Uterus (tissue), 4 donors: ENCODE measurements at places on chromosomes 2 and 18. TPM values are rescaled to one million over a fixed set of nuclear protein-coding genes. Genes with fewer than 3 reads are reported as not detected.

Gene GALNT5
- not detected for total RNA-seq

- H3K4me3 ChIP-seq: no peak overlapping the region
- no peak overlapping the region for H3K27ac ChIP-seq
- no peak for DNase-seq
- no peaks in the 10 kb centered on the region for H3K36me3 ChIP-seq
- no peaks in the 10 kb centered on the region for H3K27me3 ChIP-seq
Observed at GRCh38 chr2:240638512-240639160, 13.4 kb downstream of the GPR35 start.

GRCh38 chr2:46921676-46922448 lies 6.3 kb upstream of the MCFD2 start:
- no peak for DNase-seq
- H3K4me3 ChIP-seq: no peak overlapping the region
- no peaks in the 10 kb centered on the region for H3K36me3 ChIP-seq
- H3K4me1 ChIP-seq: no peaks in the 10 kb centered on the region

Gene PTPRN
- total RNA-seq: 0.21 TPM

GRCh38 chr2:191643429-191643828 lies 34.5 kb upstream of the NABP1 start:
- no peaks in the 10 kb centered on the region for H3K4me1 ChIP-seq
- no peak overlapping the region for H3K27ac ChIP-seq
- no peak overlapping the region for H3K4me3 ChIP-seq
- no peaks in the 10 kb centered on the region for H3K27me3 ChIP-seq
- H3K36me3 ChIP-seq: no peaks in the 10 kb centered on the region
- DNase-seq: no peak

- no peak overlapping the region for H3K4me3 ChIP-seq
- H3K36me3 ChIP-seq: no peaks in the 10 kb centered on the region
- no peak for DNase-seq
- no peak overlapping the region for H3K27ac ChIP-seq
Observed at GRCh38 chr2:216469661-216470060, 29.0 kb upstream of the RPL37A start.

Gene VWA3B
- not detected for total RNA-seq

DNA sequence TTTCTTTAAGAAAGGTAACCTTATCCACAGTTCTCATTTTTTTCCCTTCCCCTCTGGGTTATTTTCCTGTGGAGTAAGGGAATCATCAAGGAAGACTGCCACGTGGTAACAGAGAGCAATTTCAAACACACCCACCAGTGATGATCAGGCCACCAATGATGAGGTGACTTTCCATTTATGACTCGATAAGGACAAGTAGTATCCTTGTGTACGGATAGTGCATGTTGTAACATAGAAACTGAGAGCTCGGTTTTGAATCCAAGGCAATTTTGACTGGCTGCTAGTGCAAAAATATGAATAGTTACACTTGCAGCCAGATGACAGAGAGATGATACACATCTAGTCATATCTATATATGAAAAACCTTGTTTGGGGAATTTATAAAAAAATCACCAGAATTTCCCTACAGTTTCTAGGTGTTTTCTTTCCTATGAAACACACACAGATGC lies 143.6 kb upstream of the TCF4 start:
- no peaks in the 10 kb centered on the region for H3K36me3 ChIP-seq
- DNase-seq: no peak
- no peak overlapping the region for H3K4me3 ChIP-seq
- no peaks in the 10 kb centered on the region for H3K27me3 ChIP-seq
- H3K4me1 ChIP-seq: no peaks in the 10 kb centered on the region

Gene TWIST2
- 30.2 TPM for total RNA-seq

Gene UCN
- total RNA-seq: 2.3 TPM

DNA sequence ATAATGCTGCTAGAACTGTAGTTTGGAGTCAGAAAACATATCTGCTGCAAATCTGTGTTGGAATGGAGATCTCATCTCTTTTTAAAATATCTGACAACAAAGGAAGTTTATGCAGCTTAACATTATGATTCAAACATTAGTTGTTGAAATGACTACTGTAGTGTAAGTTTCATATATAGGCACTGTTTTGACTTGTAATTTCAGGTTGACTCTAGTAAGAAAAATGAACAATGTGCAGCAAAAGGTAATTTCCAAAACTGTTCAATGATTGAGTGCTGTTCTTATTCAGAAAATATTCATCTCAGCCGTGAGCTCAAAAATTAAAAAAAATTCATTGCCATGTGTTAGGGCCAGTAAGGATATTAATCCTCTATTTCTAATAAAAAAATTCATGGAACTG lies 48.5 kb downstream of the CCDC138 start:
- no peak for DNase-seq
- no peaks in the 10 kb centered on the region for H3K27me3 ChIP-seq
- no peaks in the 10 kb centered on the region for H3K36me3 ChIP-seq

Gene ERBB4
- total RNA-seq: 13.3 TPM

GRCh38 chr2:157898591-157898996 lies 22.5 kb upstream of the ACVR1 start:
- H3K27ac ChIP-seq: peak overlapping the region; percentile 55
- H3K36me3 ChIP-seq: no peaks in the 10 kb centered on the region
- H3K4me1 ChIP-seq: peaks cover 7% of the 10 kb centered on the region
- no peaks in the 10 kb centered on the region for H3K27me3 ChIP-seq
- peak; percentile 83 for DNase-seq
- no peak overlapping the region for H3K4me3 ChIP-seq

Gene SOX11
- 9.3 TPM for total RNA-seq

Gene SCN7A
- 46.1 TPM for total RNA-seq

- H3K4me3 ChIP-seq: no peak overlapping the region
- H3K27ac ChIP-seq: no peak overlapping the region
- DNase-seq: no peak
- no peaks in the 10 kb centered on the region for H3K4me1 ChIP-seq
Observed at GRCh38 chr2:212271583-212271982, 267.0 kb downstream of the ERBB4 start.

Gene CROCC2
- not detected for total RNA-seq

GRCh38 chr2:220904015-220904414 lies 668.1 kb downstream of the EPHA4 start:
- no peaks in the 10 kb centered on the region for H3K27me3 ChIP-seq
- H3K36me3 ChIP-seq: no peaks in the 10 kb centered on the region
- H3K27ac ChIP-seq: no peak overlapping the region
- H3K4me1 ChIP-seq: no peaks in the 10 kb centered on the region
- no peak overlapping the region for H3K4me3 ChIP-seq

GRCh38 chr18:61606759-61607158 lies 273.5 kb downstream of the CDH20 start:
- no peaks in the 10 kb centered on the region for H3K27me3 ChIP-seq
- no peaks in the 10 kb centered on the region for H3K4me1 ChIP-seq
- DNase-seq: peak; percentile 66
- H3K36me3 ChIP-seq: no peaks in the 10 kb centered on the region
- peak overlapping the region; percentile 52 for H3K27ac ChIP-seq

Gene SLC8A1
- total RNA-seq: 154 TPM

Gene ALPI
- total RNA-seq: not detected

DNA sequence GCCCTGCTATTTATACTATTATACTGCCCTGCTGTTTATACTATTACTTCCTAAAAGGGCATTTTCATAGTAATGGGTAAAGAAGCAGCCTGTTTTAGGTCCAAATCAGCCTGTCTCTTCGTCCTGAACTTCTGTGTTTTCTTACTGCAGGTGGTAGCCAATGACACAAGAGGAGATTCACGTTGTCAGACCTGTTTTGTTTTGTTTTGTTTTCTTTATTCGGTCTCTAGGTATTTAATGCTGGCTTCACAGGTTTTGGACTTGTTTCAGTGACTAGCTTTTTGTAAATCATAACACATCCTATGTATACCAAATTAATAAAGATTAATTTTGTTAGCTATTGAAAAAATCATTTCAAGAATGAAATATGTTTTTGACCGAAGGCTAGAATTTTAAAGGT lies 116.4 kb downstream of the MAP3K20 start:
- H3K4me3 ChIP-seq: no peak overlapping the region
- DNase-seq: no peak
- H3K27me3 ChIP-seq: no peaks in the 10 kb centered on the region
- H3K4me1 ChIP-seq: peaks cover 8% of the 10 kb centered on the region

Gene RAB6C
- total RNA-seq: 0.21 TPM

Gene PDE1A
- total RNA-seq: 13.1 TPM

GRCh38 chr2:25234738-25235137 lies 66.4 kb upstream of the POMC start:
- H3K27me3 ChIP-seq: no peaks in the 10 kb centered on the region
- H3K27ac ChIP-seq: no peak overlapping the region
- DNase-seq: no peak
- H3K4me3 ChIP-seq: no peak overlapping the region
- H3K4me1 ChIP-seq: no peaks in the 10 kb centered on the region

DNA sequence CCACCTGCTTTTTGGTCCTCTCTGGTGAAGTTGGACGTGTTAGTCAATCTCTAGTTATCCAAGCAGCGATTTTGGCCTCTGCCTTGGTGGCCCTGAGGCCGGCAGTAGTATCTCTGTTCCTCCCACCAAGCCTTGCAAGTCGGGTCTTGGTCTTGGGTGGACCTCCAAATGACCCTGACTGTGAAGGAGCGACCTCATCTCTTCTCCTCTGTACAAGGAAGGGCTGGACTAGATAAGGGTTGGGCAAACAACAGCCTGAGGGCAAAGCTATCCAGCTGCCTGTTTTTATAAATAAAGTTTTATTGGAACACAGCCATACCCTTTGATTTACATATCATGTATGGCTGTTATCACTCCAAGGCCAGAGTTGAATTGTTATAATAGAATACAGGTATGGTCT lies 74.6 kb upstream of the FOSL2 start:
- no peaks in the 10 kb centered on the region for H3K36me3 ChIP-seq
- H3K27ac ChIP-seq: no peak overlapping the region
- H3K4me3 ChIP-seq: no peak overlapping the region
- no peaks in the 10 kb centered on the region for H3K4me1 ChIP-seq

Gene UGT1A10
- total RNA-seq: not detected

DNA sequence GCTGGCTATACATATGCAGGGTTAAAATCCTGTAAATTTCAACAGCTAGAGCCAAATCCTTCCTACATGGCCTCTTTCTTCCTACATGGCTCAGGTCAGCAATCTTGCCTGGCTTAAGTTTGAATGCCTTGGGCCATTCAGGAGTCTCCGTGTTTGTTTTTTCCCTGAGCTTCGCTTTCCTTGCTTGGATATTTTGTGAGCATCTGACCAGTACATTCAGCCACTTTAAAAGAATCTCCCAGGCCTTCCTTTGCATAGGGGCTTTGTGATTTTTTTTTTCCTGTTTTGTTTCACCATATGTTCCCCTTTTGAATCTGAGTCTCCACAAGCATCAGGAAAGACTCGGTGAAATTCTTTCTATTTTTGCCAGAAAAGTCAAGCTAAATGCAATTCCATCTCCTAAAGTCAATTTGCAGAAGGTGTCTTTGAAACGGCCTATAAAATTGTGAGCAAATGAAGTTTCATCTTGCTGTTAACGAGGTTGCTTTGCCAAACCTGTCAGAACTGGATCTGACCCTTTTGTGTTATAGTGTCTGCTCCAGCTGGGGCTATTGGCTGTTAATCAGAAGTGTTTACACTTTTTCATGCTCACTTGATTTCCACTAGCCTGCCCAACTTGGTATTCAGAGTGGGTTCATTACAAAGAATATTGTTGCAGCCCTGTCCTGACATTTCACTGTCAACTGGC lies 256.9 kb downstream of the DCC start:
- H3K4me1 ChIP-seq: no peaks in the 10 kb centered on the region
- no peak for DNase-seq
- H3K27ac ChIP-seq: no peak overlapping the region
- H3K36me3 ChIP-seq: no peaks in the 10 kb centered on the region

Gene CD8A
- 0.07 TPM for total RNA-seq

DNA sequence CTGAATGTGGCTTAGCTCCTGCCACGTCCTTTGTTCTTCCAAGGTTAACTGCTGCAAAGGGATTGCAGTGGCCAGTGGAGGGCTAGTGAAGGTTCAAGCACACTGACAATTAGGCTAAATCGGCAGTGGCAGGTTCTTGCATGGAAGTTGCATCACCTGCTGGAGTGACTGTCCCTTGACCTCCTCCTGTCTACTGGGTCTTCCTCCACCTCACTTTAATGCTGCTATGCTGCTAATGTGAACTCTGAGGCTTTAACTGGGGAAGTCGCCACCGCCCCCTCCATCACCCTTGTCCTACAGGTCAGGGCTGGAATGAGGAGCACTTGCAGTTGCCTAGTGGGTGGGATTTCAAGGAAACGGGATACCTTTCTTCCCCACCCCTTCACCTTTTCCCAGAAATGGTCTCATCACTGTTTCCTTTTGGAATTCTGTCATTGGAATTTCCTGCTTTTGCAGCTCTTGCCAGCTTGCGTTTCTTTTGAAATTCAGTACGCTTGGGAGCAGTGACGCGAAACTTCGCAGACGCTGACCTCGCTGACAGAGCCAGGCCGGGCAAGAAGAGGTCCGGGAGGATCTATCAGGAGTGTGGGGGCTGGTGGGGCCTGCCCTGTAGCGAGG lies 150.3 kb downstream of the SH3RF3 start:
- no peaks in the 10 kb centered on the region for H3K36me3 ChIP-seq
- H3K27me3 ChIP-seq: no peaks in the 10 kb centered on the region
- no peaks in the 10 kb centered on the region for H3K4me1 ChIP-seq
- H3K27ac ChIP-seq: no peak overlapping the region
- DNase-seq: no peak
- H3K4me3 ChIP-seq: no peak overlapping the region

Gene EPB41L3
- total RNA-seq: 31.5 TPM

Gene FAM210A
- 13.8 TPM for total RNA-seq

Gene PDCD1
- not detected for total RNA-seq

- peak; percentile 40 for DNase-seq
- no peaks in the 10 kb centered on the region for H3K36me3 ChIP-seq
- H3K4me1 ChIP-seq: no peaks in the 10 kb centered on the region
- no peak overlapping the region for H3K27ac ChIP-seq
Observed at GRCh38 chr18:35463050-35463449, 34.7 kb downstream of the INO80C start.

Gene EVA1A
- 1.2 TPM for total RNA-seq

DNA sequence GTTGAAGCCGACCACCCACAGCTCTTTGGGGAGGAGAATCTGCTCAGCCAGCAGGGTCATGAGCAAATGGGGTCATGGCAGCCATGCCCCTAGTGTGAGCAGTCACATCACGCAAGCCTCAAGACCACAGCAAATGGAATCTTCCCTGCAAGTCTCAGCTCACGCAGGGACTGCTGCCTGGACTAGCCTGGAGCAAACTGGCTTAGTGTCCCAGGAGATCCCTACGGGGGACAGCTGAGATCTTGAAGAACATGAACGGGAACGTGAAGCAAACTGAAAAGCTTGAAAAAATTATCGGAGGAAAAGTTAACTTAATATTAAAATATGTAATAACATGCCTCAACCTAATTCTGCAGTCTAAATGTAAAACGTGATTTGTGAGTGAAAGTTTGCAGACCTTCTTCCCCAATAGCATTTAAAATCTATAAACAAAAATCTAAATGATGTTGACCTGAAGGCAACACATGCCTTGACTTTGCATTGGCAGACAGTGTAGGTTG lies 118.4 kb downstream of the FAM124B start:
- no peaks in the 10 kb centered on the region for H3K27me3 ChIP-seq
- H3K27ac ChIP-seq: no peak overlapping the region
- no peaks in the 10 kb centered on the region for H3K4me1 ChIP-seq
- no peaks in the 10 kb centered on the region for H3K36me3 ChIP-seq
- DNase-seq: no peak
- no peak overlapping the region for H3K4me3 ChIP-seq

Gene CDKL4
- total RNA-seq: 2.1 TPM

Gene COLEC11
- total RNA-seq: not detected
